Activated T-helper 1 cell treated with Interleukin-2 at 50 U/mL for 16 hours (primary cell): ENCODE measurements at places on chromosomes 2 and 18.

GRCh38 chr2:110720547-110720946 lies 11.8 kb upstream of the ACOXL start:
- no peak for DNase-seq

DNA sequence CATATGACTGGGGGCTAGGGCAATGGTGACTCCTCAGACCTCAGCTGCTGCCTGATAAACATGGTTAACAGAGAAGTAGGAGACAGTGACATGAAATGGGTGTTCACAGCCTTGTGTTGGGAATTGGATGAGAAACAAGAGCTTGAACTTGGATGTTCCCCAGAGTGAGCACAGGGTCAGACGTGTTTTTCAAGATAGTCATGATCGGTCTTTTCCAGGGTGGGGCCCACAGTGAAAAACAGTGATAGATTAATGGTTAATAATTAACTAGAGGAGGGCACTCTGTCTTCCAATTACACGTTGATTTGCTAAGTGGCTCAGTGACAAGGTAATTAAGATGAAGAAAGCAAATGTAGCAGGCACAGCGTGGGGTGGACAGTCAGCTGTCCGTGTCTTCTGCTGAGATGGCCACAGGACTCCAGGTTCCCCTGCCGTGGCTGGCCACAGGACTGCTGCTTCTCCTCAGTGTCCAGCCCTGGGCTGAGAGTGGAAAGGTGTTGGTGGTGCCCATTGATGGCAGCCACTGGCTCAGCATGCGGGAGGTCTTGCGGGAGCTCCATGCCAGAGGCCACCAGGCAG lies at the start of gene UGT1A3:
Gene UGT1A3 (plus strand): TSS at position 320 of the 579 bp plus-strand sequence. CDS start 85 bp downstream, at position 405.
- DNase-seq, result no peak

DNA sequence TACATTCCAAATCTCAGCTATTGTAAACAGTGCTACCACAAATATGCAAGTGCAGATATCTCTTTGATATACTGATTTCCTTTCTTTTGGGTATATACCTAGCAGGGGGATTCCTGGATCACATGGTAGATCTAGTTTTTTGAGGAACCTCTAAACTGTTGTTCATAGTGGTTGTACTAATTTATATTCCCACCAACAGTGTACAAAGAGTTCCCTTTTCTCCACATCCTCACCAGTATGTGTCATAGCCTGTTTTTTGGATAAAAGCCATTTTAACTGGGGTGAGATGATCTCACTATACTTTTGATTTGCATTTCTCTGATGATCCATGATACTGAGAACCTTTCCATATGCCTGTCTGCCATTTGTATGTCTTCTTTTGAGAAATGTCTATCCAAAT lies 6.3 kb upstream of the CCNT2 start:
- no peak for DNase-seq

GRCh38 chr2:42268528-42269151 lies 92.4 kb downstream of the COX7A2L start:
- no peak for DNase-seq

DNA sequence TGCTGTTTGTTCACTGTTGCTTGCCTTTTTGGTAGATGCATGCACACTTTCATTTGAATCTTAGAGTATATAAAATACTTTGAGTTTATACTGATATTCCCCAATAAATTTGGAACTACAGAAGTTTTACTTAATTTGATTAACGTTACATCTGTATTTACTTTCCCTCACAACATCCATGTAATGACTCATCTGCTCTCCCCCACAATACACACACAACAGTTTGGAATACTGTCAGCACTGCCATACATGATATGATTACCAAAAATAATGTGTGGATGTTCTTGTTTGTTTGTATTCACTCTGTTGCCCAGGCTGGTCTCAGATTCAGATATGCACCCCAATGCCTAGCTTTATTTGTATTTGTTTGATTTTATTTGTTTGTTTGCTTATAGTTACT lies 144.2 kb downstream of the WDR7 start:
- DNase-seq, result no peak

DNA sequence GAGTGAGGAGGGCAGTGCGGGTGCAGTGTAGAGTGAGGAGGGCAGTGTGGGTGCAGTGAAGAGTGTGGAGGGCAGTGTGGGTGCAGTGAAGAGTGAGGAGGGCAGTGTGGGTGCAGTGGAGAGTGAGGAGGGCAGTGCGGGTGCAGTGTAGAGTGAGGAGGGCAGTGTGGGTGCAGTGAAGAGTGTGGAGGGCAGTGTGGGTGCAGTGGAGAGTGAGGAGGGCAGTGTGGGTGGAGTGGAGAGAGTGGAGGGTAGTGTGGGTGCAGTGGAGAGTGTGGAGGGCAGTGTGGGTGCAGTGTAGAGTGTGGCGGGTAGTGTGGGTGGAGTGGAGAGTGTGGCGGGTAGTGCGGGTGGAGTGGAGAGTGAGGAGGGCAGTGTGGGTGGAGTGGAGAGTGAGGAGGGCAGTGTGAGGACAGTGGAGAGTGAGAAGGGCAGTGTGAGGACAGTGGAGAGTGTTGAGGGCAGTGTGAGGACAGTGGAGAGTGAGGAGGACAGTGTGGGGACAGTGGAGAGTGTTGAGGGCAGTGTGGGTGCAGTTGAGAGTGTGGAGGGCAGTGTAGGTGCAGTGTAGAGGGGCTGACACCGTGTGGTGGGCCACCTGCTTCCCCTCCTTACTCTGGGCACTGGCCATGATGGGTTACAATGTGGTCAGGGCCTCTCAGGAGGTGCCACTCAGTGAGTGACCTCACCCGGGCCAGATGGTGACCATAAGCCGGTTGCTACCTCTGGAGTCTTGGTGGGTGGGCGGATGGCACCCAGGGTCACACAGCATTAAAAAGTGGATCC lies 28.5 kb downstream of the INPP4A start:
- no peak for DNase-seq

DNA sequence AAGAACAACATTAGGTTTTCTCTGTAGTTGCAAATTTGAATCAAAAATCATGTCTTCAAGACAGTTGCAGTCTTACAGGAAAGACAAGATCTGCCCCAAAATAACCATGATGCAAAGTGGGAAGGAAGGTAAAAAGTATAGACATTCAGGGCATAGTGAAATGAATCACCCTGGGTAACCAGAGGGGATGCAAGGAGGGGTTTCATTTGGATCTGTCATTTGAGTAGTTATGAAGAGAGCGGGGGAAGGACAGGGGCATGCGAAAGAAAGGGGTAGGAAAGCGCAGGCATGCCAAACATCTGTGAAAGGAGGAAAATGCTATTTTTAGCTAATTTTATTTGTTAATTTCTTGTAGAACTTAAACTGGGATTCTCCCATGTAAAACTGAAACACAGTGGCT lies 219.1 kb upstream of the BOD1L2 start:
- no peak for DNase-seq

GRCh38 chr2:71879509-71880184 lies 268.0 kb downstream of the CYP26B1 start:
- no peak for DNase-seq

DNA sequence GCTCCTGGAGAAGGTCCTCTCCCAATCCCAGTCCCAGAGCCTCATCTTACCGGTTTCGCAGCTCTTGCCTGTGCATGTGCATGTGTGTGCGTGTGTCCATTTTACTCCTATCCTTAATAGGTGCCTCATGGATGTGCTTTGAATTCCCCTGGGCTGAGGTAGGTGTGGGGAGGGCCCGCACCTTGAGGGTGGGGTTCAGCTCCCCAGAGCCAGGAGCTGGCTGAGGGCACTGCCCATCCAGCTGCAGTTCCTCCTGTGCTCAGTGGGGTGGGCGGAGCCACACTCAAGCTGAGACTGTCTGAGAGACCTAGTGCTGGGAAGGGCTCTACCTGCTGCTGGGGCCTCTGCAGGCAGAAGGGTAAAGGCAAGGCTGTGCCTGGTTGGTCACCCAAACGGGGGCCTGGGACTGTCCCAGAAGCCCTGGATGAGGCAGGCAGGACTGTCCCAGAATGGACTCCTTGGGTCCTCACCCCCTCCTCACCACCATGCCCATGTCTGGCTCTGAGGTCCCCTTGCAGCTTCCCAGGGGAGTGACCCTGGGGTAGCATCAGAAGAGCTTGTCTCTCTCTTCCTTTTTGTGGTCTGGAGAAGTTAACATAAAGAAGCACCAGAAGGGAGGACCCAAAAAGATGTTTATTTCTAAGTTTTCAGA lies 8.9 kb downstream of the GDF7 start:
- no peak for DNase-seq

GRCh38 chr18:23631746-23632145 lies 31.0 kb downstream of the ANKRD29 start:
- DNase-seq, result no peak

DNA sequence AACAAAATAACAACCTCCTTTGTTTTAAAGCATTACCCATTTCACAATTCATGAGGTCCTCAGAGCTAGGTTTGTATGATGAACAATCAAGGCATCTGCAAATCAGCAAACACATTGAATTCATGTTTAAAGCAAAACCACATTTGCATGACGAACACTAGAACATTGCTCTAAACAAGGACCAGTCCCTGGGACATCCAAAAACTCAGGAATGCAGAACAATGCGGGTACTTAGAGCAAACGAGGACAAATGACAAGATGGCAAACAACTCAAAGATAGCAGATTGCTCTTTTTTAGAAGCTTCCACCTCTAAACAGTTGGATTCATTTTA lies 45.7 kb upstream of the RALBP1 start:
- no peak for DNase-seq
